ENCODE measurements at places on chromosomes 7 and 10. TPM values are rescaled to one million over a fixed set of nuclear protein-coding genes. Genes with fewer than 3 reads are reported as not detected.
A peak's percentile ranks its signal among the peaks of the same experiment; 100 is the strongest.

The C10orf105 gene
- 0.48 TPM for total RNA-seq

DNA sequence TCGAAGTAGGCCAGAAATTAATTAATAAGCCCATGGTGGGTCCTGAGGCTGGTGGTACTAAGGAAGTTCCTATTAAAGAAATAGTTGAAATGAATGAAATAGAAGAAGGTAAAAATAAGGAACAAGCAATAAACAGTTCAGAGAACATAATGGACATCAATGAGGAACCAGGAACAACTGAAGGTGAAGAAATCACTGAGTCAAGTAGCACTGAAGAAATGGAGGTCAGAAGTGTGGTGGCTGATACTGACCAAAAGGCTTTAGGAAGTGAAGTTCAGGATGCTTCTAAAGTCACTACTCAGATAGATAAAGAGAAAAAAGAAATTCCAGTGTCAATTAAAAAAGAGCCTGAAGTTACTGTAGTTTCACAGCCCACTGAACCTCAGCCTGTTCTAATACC, 36.0 kb downstream of the SLK start:
- H3K27ac ChIP-seq = no peak overlapping the region
- H3K4me3 ChIP-seq = no peak overlapping the region
- no peaks in the 10 kb centered on the region for H3K27me3 ChIP-seq
- peaks cover 16% of the 10 kb centered on the region for H3K36me3 ChIP-seq

The KCNH2 gene
- total RNA-seq = 14.6 TPM

- H3K27ac ChIP-seq = no peak overlapping the region
- no peak for DNase-seq
- H3K36me3 ChIP-seq = no peaks in the 10 kb centered on the region
- peaks cover 12% of the 10 kb centered on the region for H3K4me1 ChIP-seq
- H3K4me3 ChIP-seq = no peak overlapping the region
Observed at GRCh38 chr7:130674456-130674855, 5.9 kb upstream of the COPG2 start.

GRCh38 chr7:23105644-23106056, at the start of gene KLHL7:
Gene KLHL7, plus strand, starts transcription at chr7:23105785. Its CDS starts 242 bp downstream, at chr7:23106027.
- peak; percentile 99 for DNase-seq
- peak within 1 kb of the TSS; percentile 99 for H3K27ac ChIP-seq
- no peaks in the 10 kb centered on the region for H3K27me3 ChIP-seq

DNA sequence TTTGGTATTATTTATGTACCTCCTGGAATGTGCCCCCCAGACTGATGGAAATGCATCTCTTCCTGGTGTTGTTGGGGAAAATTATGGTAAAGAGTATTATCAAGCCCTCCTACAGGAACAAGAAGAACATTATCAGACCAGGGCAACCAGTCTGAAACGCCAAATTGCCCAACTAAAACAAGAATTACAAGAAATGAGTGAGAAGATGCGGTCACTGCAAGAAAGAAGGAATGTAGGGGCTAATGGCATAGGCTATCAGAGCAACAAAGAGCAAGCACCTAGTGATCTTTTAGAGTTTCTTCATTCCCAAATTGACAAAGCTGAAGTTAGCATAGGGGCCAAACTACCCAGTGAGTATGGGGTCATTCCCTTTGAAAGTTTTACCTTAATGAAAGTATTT, 17.0 kb downstream of the CSGALNACT2 start:
- DNase-seq = no peak
- no peaks in the 10 kb centered on the region for H3K27me3 ChIP-seq
- H3K27ac ChIP-seq = no peak overlapping the region
- no peak overlapping the region for H3K4me3 ChIP-seq
- H3K36me3 ChIP-seq = no peaks in the 10 kb centered on the region
- H3K4me1 ChIP-seq = no peaks in the 10 kb centered on the region

DNA sequence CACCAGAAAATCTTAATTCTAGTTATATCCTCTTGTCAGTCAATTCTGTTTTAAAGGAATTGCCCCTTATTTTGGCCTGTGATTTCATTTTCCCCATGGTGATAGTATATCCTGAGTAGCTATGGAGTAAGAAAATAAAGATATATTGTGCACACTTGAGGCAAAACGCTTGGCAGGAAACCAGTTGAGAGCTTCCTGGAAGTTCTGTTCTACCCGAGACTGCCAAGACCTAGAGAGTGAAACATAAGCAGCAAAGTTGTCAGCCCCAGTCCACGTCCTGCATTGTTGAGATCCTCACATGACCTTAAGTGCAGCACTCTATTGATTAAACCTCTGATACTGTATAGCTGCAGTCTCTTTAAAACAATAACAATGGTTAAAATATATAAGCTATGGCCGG, 235.2 kb downstream of the CDC14C start:
- DNase-seq = no peak
- peaks cover 17% of the 10 kb centered on the region for H3K36me3 ChIP-seq
- H3K4me3 ChIP-seq = no peak overlapping the region
- H3K27ac ChIP-seq = no peak overlapping the region

GRCh38 chr10:77925410-77925794, 1.2 kb downstream of the DLG5 start:
- peaks cover 8% of the 10 kb centered on the region for H3K36me3 ChIP-seq
- DNase-seq = no peak
- H3K27me3 ChIP-seq = peaks cover 8% of the 10 kb centered on the region
- peaks cover 52% of the 10 kb centered on the region for H3K4me1 ChIP-seq

The SLC13A1 gene
- total RNA-seq = not detected

DNA sequence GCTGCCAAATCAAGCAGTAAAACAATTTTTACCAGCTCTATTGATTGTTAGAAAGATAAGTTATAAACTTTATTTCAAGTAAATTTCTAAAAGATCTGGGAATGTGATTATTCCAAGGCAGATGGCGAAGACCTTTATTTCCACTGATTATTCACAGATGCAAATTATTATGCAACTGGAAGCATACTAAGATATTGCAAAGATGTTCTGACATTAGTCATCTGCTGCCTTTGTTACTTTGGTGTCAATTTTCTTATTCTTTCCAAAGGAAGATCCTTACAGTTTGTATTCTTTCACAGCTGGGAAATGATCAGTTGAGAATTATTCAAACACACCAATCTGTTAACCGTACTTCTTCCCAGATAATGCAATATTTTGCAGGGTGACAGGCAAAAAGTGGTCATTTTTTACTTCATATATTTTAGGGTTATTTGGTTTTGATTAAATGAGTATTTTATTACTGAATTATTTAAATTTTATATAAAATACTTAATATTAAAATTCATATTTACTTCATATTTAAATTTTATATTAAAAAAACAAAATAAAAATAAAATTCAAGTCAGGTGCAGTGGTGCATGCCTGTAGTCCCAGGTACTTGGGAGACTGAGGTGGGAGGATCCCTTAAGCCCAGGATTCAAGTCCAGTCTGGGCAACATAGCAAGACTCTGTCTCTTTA, 171.3 kb downstream of the FZD1 start:
- H3K27ac ChIP-seq = no peak overlapping the region
- no peak overlapping the region for H3K4me3 ChIP-seq
- no peak for DNase-seq
- peaks cover 17% of the 10 kb centered on the region for H3K36me3 ChIP-seq
- peaks cover 12% of the 10 kb centered on the region for H3K4me1 ChIP-seq

DNA sequence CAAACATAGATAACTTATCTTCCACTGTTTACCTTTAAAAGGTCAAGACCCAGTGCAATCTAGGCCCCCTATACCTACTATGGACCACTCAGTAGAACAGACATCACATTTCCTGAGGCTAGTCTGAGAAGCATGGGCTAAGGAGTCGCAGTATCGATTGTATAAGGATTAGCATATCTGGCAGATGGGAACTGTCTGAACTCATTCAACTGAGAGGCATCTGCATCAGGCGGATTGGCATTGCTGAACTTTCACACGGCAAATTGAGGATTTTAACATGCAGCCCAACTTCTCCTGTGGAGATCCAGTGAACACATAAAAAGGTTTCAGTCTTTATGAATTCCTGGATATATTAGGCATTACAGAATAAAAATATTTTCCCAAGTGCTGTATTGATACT, 89.1 kb upstream of the LRGUK start:
- H3K36me3 ChIP-seq = no peaks in the 10 kb centered on the region
- DNase-seq = no peak
- H3K27ac ChIP-seq = no peak overlapping the region
- H3K4me1 ChIP-seq = peaks cover 24% of the 10 kb centered on the region
- H3K4me3 ChIP-seq = no peak overlapping the region

- no peaks in the 10 kb centered on the region for H3K27me3 ChIP-seq
- no peaks in the 10 kb centered on the region for H3K36me3 ChIP-seq
- DNase-seq = no peak
- H3K4me3 ChIP-seq = no peak overlapping the region
- no peak overlapping the region for H3K27ac ChIP-seq
Observed at GRCh38 chr7:136950331-136950730, 81.9 kb downstream of the CHRM2 start.

The AOAH gene
- total RNA-seq = not detected

The HOXA7 gene
- total RNA-seq = not detected

- no peaks in the 10 kb centered on the region for H3K27me3 ChIP-seq
- no peak overlapping the region for H3K27ac ChIP-seq
- no peak overlapping the region for H3K4me3 ChIP-seq
- no peak for DNase-seq
- no peaks in the 10 kb centered on the region for H3K4me1 ChIP-seq
Observed at GRCh38 chr10:126889421-126889820, 15.8 kb upstream of the DOCK1 start.

DNA sequence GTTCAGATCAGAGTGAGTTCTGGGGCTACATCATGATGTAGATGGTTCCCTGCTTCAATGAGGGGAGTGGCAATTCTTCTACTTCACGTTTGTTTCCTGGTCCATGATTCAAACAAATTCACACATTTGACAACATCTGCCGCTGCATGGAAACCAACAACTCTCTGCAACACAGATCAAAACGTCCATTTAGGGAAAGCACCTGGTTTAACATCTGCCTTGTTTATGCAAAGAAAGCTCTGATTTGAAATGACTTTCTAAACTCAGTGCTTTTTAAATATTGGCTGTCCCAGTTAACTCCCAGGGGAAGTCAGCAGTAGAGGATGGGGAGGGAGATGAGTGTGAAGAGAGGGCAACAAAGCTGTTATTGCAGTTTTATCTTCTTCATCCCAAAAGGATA, 93.8 kb downstream of the GAD2 start:
- no peak for DNase-seq
- H3K4me1 ChIP-seq = peaks cover 5% of the 10 kb centered on the region
- no peaks in the 10 kb centered on the region for H3K27me3 ChIP-seq
- no peak overlapping the region for H3K4me3 ChIP-seq
- H3K36me3 ChIP-seq = no peaks in the 10 kb centered on the region

GRCh38 chr7:68173513-68173912, 1176.9 kb downstream of the TYW1 start:
- no peak overlapping the region for H3K4me3 ChIP-seq
- H3K27ac ChIP-seq = no peak overlapping the region
- DNase-seq = no peak
- H3K27me3 ChIP-seq = no peaks in the 10 kb centered on the region
- H3K4me1 ChIP-seq = peaks cover 6% of the 10 kb centered on the region
- H3K36me3 ChIP-seq = peaks cover 5% of the 10 kb centered on the region

The MKI67 gene
- total RNA-seq = 96.5 TPM

GRCh38 chr10:125172694-125173093, 12.3 kb upstream of the CTBP2 start:
- H3K27ac ChIP-seq = no peak overlapping the region
- H3K4me1 ChIP-seq = peaks cover 15% of the 10 kb centered on the region
- H3K27me3 ChIP-seq = no peaks in the 10 kb centered on the region
- no peaks in the 10 kb centered on the region for H3K36me3 ChIP-seq
- no peak for DNase-seq

DNA sequence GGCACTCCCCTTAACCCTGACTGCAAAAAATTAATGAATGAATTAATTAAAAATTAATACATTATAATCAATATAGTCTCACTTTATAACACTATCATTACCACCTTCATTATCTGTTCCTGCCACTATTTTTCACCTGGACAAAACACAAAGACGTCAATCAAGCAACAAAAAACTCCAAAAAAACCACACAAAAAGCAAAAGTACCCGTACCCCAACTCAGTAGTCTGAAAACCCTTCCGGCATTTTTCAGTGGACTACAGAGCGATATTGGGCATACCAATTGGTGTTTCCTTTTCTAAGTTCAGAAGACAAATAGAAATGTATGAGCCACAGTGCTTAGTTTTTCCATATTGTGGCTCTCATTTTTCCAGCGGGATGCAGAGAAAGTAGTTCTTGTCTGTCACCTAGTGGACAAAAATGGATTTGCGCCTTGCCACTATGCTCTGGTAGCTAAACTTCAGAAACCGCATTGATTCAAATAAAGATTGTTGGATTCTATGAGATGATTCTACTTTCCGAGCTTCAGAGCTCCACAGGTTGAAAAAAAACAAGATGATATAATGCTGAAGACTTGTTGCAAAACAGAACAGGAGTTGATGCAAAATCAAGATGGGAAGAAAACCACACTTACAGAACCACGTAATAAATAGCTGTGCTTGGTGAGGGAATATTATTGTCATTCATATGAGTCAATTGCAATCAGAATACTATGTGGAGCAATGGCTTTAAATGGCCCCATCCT, 50.6 kb upstream of the ITGB1 start:
- DNase-seq = peak; percentile 52
- peaks cover 35% of the 10 kb centered on the region for H3K4me1 ChIP-seq
- H3K27me3 ChIP-seq = no peaks in the 10 kb centered on the region
- no peaks in the 10 kb centered on the region for H3K36me3 ChIP-seq
- peak overlapping the region; percentile 22 for H3K27ac ChIP-seq
- peak overlapping the region; percentile 33 for H3K4me3 ChIP-seq

GRCh38 chr7:41584746-41585145, 118.1 kb downstream of the INHBA start:
- H3K27ac ChIP-seq = no peak overlapping the region
- no peaks in the 10 kb centered on the region for H3K4me1 ChIP-seq
- H3K27me3 ChIP-seq = no peaks in the 10 kb centered on the region
- no peak overlapping the region for H3K4me3 ChIP-seq
- DNase-seq = no peak

GRCh38 chr10:35056133-35056532, 34.0 kb downstream of the CUL2 start:
- no peaks in the 10 kb centered on the region for H3K27me3 ChIP-seq
- peaks cover 23% of the 10 kb centered on the region for H3K4me1 ChIP-seq
- no peak overlapping the region for H3K4me3 ChIP-seq
- H3K36me3 ChIP-seq = peaks cover 25% of the 10 kb centered on the region
- no peak overlapping the region for H3K27ac ChIP-seq

- H3K27me3 ChIP-seq = no peaks in the 10 kb centered on the region
- DNase-seq = no peak
- H3K36me3 ChIP-seq = peaks cover 17% of the 10 kb centered on the region
- H3K27ac ChIP-seq = no peak overlapping the region
Observed at GRCh38 chr10:11113156-11113555, 95.5 kb downstream of the CELF2 start.

The MEIG1 gene
- total RNA-seq = not detected

GRCh38 chr7:70188901-70189650, 590.8 kb downstream of the AUTS2 start:
- H3K36me3 ChIP-seq = no peaks in the 10 kb centered on the region
- no peak for DNase-seq
- no peaks in the 10 kb centered on the region for H3K27me3 ChIP-seq
- H3K4me1 ChIP-seq = 0 out of 2 replicates have a peak, but pooled peaks cover 4% of the 10 kb centered on the region

- no peak overlapping the region for H3K4me3 ChIP-seq
- no peaks in the 10 kb centered on the region for H3K27me3 ChIP-seq
- no peaks in the 10 kb centered on the region for H3K36me3 ChIP-seq
- no peak for DNase-seq
- no peaks in the 10 kb centered on the region for H3K4me1 ChIP-seq
Observed at GRCh38 chr10:30510932-30511700, 77.1 kb downstream of the MAP3K8 start.

- H3K27me3 ChIP-seq = peaks cover 43% of the 10 kb centered on the region
- peaks cover 47% of the 10 kb centered on the region for H3K4me1 ChIP-seq
- H3K27ac ChIP-seq = no peak overlapping the region
- peak; percentile 60 for DNase-seq
- H3K4me3 ChIP-seq = no peak overlapping the region
- no peaks in the 10 kb centered on the region for H3K36me3 ChIP-seq
Observed at GRCh38 chr10:62038609-62039190, 137.2 kb downstream of the ARID5B start.

All from WTC11 (cell line).